Stimulated activated CD8-positive, alpha-beta memory T cell treated with anti-CD3 and anti-CD28 coated beads, Interleukin-7, amount 100 ng/mL, for 24 hours (primary cell): ENCODE measurements at places on chromosomes 6 and 20.

DNA sequence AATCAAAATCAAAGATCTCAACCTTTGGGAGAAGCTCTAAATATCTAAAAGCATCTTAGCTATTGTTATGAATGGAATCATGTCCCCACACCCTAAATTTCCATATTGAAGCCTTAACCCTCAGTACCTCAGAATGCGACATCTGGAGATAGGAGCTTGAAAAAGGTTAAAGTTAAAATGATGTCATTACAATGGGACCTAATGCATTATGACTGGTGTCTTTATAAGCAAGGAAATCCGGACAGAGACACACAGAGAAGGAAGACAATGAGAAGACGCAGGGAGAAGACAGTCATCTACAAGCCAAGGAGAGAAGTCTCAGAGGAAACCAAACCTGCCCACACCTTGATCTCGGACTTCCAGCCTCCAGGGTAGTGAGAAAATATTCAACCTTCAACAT, 46.1 kb downstream of the KIF13A start:
- no peak for DNase-seq

DNA sequence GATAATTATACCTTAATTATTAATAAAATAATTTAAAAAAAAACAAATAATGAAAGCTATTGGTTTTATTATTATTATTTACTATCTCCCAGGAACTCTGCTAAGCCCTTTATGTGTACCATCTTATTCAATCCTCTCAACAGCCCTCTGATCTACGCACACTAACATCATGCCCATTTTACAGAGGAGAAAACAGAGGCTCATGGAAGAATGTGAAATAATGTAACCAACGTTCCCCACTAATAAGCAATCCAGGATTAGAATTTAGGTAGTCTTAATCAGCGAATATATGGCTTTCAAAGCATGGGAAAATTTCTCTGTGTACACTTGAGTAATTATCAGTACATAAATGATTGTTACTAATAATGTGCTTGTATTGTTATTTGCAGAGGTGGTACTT, 89.0 kb downstream of the MAFB start:
- no peak for DNase-seq

DNA sequence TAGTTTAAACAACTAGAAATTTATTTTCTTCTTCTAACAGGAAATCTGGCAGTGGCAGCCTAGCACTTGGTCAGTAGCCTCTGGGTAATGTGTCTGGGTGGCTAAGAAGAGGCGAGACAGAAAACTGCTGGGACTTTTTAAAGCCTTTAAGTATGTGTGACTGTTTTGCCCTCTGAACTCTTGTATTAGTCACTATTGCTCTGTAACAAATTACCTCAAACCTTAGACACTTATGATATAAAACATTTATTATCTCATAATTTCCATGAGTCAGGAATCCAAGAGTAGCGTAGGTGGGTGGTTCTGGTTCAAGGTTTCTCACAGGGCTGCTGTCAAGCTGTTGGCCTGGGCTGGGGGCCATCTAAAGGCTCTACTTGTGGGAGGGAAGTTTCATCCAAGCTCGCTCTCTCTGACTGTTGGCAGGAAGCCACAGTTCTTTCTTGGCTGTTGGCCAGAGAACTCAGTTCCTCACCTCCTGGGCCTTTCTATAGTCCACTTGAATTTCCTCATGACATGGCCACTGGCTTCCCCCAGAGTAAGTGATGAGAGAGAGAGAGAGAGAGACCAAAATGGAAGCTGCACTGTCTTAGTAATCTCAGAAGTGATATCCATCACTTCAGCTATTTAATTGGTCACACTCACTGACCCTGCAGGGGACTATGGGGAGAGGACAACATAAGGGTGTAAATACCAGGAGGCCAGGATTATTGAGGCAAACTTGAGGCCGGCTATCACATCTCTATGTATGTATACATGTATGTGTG, 17.4 kb upstream of the TBC1D22B start:
- peak; percentile 59 for DNase-seq

- DNase-seq, result no peak
Measured at GRCh38 chr6:163529605-163530004, 115.1 kb downstream of the QKI start.

DNA sequence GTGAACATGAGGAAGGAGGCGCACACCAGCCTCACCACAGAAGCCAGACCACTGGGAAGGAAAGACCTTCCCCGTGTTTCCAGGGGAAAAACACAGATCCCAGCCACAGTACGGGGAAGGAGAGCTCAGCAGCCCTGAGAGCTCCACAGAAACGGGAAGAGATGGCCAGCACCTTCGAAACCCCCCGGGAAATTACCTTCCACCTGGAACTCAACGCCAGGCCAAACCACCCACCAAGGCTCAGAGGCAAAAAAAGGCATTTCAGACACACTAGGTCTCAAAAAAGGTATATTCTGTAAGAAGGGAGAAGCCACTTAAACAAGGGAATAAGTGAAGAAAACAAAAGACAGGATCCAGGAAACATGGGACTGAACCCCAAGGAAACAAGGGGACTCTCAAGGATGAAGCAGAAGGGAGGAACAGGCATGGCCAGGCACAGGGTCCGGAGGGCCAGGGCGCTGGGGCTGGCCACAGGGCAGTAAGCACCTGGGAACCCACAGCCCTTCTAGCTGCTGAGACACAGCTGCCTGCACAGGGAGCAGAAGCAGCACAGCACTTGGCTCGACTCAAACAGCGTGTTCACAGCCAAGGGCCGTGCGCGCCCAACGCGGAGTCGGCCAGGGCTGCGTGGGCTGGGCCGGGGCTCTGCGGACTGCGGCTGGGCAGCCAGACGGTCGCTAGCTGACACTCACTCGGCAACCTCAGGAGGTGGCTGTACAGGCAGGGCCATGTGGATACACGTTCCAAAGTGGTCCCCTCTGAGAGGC, 44.6 kb downstream of the TAF4 start:
- DNase-seq, result no peak

DNA sequence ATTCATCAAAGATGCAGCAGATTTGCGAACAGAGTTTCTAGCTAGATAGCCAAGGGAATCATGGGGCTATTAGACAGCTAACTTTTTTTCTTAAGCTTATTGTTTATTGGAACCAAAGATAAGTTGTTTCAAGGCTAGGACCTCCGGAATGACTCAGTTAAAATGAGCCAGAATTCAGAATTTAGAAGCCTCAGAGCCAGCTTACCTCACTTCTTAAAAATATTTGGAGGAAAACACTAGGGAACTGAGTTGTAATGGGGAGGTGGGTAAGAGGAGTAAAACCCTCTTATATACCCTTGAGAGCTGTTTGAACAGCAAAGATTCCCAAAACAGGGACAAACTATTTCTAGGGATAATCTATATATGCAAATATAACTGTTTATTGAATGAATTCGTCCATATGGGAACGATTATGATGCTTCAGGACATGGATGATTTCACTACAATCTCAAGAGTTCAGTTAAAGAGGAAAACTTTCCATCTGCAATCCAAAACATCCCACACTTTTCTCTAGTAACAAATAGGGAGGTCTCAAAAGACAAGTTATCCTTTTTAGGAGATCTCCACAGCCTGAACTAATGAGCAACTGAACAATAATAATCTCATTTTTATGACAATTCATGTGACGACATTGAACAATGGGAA, 12.6 kb upstream of the CARMIL1 start:
- no peak for DNase-seq

DNA sequence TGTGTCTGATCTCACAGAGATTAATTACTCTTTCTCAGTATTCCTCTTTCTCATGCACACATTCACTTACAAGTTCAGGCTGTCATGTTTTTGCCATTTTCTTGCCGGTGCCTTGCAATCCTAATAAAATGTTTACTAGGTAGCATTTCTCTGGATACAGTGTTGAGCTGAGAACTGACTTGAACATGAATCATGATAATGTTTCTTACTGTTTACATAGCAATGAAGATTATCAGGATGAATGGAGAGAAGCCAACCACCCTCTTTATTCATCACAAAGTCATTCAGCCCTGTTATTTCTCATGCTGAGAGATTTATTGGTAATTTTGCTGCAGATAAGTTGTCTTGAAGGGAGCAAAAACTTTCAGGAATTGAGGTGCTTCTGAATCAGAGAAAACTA, 185.5 kb upstream of the ECI2 start:
- no peak for DNase-seq

DNA sequence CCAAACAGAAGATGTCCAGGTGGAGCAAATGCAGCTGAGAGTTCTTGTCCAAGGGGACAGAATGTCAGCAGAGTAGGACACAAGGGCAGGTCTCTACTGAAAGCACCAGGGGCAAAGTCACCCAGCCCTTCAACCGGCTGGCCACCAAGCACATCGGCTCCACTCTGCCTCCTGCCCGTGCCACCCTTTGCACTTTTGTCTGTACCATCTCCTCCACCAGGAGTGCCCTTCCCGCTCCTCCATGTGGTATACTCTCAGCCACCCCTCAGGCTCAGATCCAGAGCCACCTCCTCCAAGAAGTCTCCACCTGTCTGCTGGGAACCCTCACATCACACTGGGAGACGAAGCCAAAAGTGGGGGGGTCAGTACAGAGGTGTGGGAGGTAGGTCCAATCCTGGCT, 4.1 kb upstream of the HSPA12B start:
- DNase-seq, result no peak

DNA sequence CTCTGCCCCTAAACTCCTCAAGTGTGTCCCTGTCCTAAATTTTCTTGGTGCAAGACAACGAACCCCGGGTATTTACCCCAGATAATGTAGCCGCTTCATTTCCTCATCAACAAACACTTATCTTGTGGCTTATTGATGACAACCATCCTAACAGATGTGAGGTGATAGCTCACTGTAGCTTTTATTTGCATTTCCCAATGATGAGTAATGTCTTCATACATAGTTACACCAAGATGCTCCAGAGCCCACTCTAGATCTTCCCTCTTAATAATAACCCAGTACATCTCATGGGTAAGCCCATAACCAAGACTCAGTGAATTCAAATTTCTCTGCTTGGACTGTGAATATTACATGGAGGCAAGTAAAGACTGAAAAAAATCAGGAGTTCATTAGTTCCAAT, 48.2 kb upstream of the BEND6 start:
- no peak for DNase-seq

GRCh38 chr6:150627585-150628025, 27.9 kb downstream of the PLEKHG1 start:
- DNase-seq, result no peak

- no peak for DNase-seq
Measured at GRCh38 chr6:15487262-15487661, 175.6 kb downstream of the DTNBP1 start.

GRCh38 chr6:43521836-43522235, 4.9 kb downstream of the POLR1C start:
- DNase-seq, result no peak

DNA sequence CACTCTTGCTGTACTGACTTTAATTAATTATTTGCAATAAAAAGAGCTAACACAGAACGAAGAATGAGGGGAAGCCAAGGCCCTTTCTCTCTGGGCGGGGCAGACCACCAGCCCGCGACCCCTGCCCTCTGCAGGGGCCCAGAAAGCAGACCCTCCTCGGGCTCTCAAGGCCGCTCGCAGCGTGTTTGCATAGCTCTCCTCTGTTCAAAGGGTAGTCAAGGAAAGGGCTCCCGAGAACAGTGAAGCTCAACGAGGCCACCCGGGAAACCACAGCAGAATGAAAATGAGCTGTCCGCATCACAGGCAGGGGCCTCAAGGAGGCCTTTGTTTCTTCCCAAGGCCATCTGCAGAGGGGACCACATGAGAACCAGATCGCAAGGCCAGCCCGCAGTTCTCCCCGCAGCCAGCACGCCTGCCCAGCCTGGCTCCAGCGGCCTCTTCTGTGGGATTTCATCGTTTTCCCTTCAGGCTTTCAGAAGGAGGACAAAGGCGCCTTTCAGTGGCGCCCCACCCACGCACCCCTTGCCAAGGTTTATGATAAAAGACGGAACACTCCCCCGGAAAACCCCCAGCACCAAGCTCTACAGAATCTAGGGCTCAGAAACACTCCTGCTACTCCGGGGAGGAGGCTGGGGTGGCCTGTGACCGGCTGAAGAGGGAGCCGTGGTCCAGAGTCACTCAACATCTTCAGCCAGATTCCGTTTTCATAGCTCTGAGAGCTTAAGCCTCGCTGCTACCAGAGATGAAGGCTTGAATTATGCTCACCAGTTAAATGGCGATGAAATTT, 25.3 kb downstream of the ACSS1 start:
- DNase-seq, result no peak

DNA sequence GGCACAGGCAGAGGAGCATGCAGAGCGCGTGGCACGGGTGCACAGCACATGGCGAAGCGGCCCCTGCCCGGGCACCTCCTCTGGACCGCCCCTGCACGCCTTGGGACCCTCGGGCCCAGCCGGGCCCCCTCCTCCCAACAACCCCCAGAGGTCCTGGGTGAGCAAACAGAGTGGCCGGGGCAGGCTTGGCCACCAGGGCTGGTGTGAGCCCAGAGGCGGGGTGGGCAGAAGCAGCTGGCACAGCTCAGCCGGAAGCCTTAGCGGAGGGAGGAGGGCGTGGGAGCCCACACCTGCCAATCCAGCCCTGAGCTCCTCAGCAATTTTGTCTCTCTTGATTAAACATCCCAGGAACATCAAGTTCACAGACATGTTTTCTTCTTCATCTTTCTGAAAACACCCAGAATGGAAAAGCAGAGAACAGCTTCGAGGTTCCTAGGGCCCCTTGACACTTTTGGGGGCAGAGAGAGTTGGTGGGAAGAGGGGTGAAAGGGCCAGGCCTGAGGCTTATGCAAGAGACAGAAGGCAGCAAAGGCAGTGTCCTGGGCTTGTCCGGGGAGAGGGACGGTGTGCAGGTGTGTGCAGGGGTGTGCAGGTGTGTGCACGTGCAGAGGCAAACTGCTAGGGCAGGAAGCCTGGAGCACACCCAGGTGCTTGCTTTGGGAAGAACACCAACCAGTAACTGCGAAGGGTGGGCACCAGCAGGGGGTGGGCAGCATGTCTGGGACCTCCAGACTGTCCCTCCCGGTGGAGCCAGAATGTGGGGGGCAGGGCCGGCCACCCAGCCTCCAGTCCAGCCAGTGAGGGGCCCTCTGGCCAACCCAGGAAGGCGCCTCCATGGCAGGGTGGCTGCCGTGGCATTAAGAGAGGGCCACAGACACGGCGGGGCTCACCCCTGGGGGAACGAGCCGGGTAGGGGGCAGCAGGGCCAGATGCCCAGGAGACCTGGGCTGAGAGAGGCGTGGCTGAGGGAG, 4.8 kb downstream of the HRH3 start:
- DNase-seq, result no peak

- DNase-seq, result no peak
Measured at GRCh38 chr6:43246301-43247113, 3.2 kb downstream of the TTBK1 start.

- no peak for DNase-seq
Measured at GRCh38 chr6:169988769-169989550, 237.5 kb downstream of the ERMARD start.

GRCh38 chr6:139330826-139331500, 39.2 kb upstream of the TXLNB start:
- no peak for DNase-seq
